ENCODE measurements at places on chromosomes 5 and 9.

- DNase-seq, result no peak
These were observed 117.4 kb upstream of the GPR151 start for GRCh38 chr5:146633323-146633764.

- peak; percentile 89 for DNase-seq
These were observed 117.5 kb downstream of the ZNF608 start for GRCh38 chr5:124628721-124629596.

GRCh38 chr5:9570876-9571275 lies 25.0 kb upstream of the SEMA5A start:
- no peak for DNase-seq

DNA sequence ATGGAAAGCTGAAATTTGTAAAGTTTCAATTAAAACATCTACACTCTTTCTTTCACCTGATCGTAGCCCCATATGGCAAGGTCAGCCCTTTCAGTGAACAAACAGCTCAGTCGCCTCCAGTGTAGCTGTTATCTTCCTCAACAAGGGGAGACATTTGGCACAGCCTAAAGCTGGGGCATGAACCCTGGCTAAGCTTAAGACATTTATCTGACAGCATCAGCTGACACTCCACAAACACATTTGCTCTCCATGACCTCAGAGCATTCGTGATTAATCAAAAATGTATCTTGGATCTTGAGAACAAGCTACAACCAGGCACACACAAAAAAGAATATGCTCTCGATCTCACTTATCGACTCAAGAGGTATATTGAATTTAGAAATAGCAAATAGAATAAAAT lies 67.3 kb downstream of the POU5F2 start:
- DNase-seq, result no peak

GRCh38 chr5:94693845-94694370 lies 75.4 kb downstream of the SLF1 start:
- DNase-seq, result no peak

GRCh38 chr5:135126688-135127438 lies 92.8 kb upstream of the PITX1 start:
- DNase-seq, result no peak

- DNase-seq, result no peak
These were observed 26.3 kb upstream of the CDKN2AIPNL start for GRCh38 chr5:134437847-134438581.

Measured in Panc1 (cell line).